ENCODE measurements at places on chromosomes 7 and 10.

- peak; percentile 52 for DNase-seq
Measured at GRCh38 chr10:77455561-77455960, 182.0 kb downstream of the KCNMA1 start.

GRCh38 chr10:112811741-112812551 lies 138.1 kb upstream of the TCF7L2 start:
- peak; percentile 95 for DNase-seq

GRCh38 chr10:125550362-125550761 lies 132.6 kb downstream of the TEX36 start:
- DNase-seq = peak; percentile 74

DNA sequence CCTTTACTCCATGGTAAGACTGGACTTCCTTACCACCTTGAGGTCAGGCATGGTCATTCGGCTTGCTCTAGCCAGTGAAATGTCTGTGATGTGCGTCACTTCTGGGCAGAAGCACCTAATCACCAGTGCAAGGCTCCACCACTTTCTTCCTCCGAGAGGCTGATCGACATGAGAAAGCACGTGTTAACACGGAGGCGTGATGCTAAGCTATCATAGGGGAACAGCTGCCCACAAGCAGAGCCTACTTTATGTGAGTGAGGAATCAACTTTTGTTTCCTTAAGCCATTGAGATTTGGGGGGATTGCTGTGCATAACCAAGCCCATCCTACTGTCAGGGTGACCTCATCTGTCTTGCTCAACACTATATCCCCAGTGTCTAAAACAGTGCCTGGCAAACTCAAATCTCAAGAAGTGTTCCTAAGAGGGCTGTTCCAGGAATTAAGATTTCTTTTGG lies 23.1 kb upstream of the SAR1A start:
- DNase-seq = peak; percentile 43

GRCh38 chr7:149500201-149500600 lies 2.6 kb upstream of the ZNF746 start:
- no peak for DNase-seq

DNA sequence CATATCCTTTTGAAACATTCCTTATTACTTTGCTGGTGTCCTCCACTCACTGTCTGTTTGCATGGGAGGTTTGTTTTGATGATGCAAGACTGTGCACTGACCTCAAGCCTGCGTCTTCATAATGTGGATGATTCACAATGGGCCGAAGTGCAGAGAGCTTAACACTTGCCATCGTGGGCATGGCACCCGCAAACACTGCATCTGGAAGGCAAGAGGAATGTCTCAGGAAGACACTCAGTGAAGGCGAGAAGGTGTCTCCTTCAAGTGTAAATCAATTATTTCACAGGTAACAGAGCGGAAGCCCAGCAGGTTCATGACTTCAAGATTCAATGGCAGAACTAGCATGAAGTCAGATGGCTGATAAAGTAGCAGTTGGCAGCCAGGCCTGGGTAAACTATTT lies 98.1 kb downstream of the DPY19L1 start:
- peak; percentile 75 for DNase-seq

- no peak for DNase-seq
Measured at GRCh38 chr7:100413346-100413745, 15.2 kb downstream of the ZCWPW1 start.

DNA sequence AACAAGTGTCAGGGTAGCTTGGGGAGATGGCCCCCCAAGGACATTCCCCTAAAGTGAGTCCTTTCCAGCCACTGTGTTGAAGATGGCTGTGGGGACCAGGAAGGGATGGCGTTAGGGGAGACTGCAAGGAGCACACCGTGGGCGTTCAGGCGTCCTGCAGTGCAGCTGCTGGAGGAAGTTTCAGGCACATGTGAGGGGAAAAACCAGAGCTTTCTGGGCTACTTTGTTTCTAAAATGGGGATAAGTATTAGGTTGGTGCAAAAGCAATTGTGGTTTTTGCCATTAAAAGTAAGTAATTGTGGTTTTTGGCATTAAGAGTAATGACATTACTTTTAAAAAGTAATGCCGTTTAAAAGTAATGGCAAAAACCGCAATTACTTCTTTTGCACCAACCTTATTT lies 14.3 kb downstream of the PRF1 start:
- no peak for DNase-seq
